ENCODE measurements at places on chromosomes 4 and X. TPM values are rescaled to one million over a fixed set of nuclear protein-coding genes. Genes with fewer than 3 reads are reported as not detected.

Gene REPS2
- total RNA-seq, result 10.9 TPM

DNA sequence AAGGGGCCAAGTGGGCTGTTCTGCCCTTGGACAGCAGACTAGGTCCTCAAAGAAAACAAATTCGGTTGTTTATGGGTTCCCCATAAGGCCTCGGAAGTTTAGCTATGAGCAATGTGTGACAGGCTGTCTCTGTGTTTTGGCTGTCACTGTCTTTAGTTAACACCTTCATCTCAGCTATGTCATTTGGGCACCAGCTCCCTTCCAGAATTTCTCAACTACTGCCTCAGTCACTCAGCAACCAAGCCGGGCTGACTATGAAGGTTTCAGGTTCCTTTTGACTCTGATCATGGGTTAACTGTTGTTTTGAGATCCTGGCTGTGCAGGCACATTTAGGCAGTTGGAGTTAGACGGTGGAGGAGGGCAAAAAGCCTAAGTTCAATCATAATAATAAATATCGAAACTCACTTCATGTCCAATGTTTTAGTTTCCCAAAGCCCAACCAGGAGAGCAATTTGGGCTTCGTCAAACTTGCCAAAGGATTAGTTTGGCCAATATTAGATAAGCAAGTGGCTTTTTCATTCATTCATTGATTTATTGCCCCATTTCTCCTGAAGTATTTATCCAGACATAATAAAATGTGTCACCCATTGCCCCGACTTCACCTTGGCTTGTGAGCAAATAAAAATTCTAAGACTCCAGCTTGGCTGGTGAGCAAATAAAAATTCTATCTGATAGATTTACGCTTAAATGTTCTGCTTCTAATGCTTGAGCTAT lies 9.1 kb upstream of the PAGE1 start:
- no peak for DNase-seq

DNA sequence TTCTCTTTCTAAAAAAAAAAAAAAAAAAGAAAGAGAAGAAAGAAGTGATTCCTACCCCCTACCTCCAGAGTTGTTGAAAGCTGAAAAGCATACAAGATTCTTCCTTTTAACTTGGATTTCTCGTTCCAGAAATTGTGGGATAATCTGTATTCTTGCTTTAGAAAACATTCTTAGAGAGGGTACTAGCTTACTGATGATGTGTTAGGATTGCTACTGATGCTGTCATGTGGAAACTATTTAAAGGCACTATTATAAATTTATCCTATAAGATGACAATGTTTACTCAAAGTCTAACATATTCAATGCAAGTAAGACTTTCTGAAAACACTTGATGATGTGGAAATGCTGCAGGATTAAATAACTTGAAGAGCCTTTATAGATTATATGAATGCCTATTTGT lies 204.0 kb upstream of the PUDP start:
- DNase-seq, result no peak

- DNase-seq, result no peak
These were observed 181.6 kb downstream of the LARP7 start for GRCh38 chr4:112818594-112818965.

GRCh38 chrX:17164941-17165340 lies 210.1 kb upstream of the NHS start:
- DNase-seq, result no peak

Gene ARX
- not detected for total RNA-seq
